Stimulated activated CD8-positive, alpha-beta memory T cell treated with anti-CD3 and anti-CD28 coated beads, Interleukin-4, amount 100 ng/mL, for 1 hour (primary cell): ENCODE measurements at places on chromosomes 5 and 9.

DNA sequence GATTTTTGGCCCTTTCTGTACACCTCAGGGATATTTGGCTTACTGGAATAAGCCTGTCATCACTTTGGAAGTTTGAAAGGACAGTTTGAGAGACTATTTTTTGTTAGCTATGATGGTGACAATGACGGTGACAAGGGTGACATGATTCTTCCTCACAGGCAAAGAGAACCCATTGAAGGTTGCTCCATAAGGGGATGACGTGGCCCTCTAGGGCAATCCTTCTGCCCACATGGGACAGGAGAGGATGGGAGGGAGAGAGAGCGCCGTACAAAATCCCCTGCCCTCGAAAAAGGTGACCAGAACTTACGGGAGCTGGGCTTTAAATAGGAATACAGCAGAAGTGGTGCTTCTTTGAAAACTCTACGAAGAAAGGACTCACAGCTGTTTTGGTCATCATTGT is 22.6 kb downstream of the HRH2 start:
- no peak for DNase-seq

- no peak for DNase-seq
Measured at GRCh38 chr9:4936277-4936676, 48.8 kb upstream of the JAK2 start.

- no peak for DNase-seq
Measured at GRCh38 chr9:92740446-92740961, 24.1 kb downstream of the BICD2 start.

- DNase-seq = no peak
Measured at GRCh38 chr5:18968966-18969365, 1019.0 kb downstream of the CDH18 start.

DNA sequence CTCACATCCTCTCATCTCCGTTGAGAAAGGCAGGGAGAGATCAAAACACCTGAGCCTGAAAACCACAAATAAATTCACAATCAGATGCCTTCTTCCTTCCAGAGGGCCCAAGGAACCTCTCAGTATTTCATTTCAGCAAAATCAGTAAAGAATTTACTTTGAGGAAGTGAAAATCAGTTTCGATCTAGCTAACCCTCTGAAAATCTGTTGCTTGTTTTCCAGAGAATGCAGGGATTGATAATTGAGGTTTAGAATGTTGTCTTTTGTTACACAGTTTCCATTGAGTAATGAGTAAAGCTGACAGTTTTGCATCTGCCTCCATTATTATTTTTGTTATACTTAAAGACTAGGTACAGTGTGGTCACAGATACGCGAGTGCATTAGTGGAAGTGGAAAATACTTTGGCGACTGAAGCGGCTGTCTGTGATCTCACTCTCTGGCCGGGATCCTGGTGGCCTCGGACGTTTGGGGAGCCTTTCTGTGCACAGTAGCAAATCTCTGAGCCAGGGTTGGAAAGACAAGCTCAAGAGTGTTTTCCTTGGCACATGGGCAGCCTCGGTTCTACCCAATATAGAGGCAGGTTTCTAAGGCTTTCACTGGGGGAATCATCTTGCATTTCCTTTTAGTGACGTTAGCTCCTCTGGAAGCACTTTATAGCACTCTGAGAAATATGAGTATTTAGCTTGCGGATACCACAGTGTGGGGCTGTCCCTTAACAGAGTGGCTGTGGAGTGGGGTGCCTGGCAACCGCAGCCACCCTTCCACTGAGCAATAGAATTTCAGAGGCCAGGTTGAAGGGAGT is 32.2 kb upstream of the ANGPTL2 start:
- no peak for DNase-seq

- no peak for DNase-seq
Measured at GRCh38 chr9:125594223-125594610, 112.8 kb downstream of the MAPKAP1 start.

DNA sequence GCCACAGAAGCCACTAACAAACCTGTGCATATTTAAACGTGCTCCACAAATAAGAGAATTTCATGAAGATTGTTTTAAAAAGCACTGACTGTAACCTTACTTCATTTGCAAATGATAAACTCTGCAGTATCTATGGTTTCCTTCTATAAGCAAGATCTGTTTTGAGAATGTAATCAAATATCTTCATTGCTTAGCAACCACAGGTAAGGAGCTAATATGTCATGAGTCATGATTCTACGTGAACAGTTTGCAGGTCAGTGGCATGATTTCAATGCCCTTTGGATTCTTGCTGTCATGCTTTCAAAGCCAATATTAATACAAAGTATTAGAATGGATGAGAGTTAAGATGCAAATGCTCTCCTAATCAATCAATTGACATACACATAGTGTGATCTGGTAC is 325.0 kb downstream of the EDIL3 start:
- DNase-seq = no peak

GRCh38 chr5:96927008-96927407 is 8.9 kb upstream of the LNPEP start:
- DNase-seq = no peak

- no peak for DNase-seq
Measured at GRCh38 chr5:10987276-10987924, 226.4 kb upstream of the DAP start.

GRCh38 chr5:73311291-73312110 is 137.1 kb downstream of the FOXD1 start:
- DNase-seq = no peak

DNA sequence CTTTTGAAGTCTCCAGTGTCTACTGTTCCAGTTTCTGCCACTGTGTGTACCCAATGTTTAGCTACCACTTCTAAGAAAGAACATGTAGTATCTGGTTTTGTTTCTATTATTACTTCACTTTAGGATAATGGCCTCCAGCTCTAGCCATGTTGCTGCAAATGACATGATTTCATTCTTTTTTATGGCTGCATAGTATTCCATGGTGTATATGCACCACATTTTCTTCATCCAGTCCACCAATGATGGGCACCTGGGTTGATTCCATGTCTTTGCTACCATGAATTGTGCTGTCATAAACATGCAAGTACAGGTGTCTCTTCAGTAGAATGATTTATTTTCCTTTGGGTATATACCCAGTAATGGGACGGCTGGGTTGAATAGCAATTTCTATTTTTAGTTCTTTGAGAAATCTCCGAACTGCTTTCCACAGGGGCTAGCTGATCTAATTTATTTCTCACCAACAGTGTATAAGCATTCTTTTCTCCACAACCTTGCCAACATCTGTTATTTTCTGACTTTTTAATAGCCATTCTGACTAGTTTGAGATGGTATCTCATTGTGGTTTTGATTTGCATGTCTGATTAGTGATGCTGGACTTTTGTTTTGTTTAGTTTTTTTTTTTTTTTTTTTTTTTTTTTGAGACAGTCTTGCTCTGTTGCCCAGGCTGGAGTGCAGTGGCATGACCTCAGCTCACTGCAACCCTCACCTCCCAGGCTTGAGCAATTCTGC is 68.9 kb downstream of the WDR41 start:
- no peak for DNase-seq

DNA sequence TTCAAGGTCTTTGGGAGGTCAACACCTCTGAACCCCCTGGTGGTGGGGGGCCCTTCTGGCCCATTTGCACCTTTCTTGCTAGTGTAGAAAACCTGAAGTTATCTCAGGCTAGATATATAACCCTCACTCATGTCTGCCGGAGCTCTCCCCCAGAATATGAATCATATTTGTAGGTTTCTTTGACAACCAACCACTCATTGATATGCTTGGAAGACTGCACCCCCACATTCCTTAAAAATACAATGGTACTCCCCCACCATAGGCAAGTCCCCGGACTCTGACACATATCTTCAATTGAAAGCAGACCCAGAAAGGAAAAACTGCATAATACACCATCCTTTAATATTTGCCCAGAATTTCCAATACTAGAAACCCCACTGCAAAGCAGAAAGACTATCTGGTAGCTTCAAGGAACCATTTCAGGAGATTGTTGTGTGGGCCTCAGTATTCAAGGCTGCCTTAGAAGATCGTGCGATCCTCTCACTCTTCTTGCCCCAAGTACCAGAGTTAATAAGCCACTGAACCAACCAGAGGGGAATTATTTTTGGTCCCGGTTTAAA is 978 bp upstream of the UBE2B start:
- no peak for DNase-seq
